Heart right ventricle (tissue), 16 donors: ENCODE measurements at places on chromosomes 2 and 18.

DNA sequence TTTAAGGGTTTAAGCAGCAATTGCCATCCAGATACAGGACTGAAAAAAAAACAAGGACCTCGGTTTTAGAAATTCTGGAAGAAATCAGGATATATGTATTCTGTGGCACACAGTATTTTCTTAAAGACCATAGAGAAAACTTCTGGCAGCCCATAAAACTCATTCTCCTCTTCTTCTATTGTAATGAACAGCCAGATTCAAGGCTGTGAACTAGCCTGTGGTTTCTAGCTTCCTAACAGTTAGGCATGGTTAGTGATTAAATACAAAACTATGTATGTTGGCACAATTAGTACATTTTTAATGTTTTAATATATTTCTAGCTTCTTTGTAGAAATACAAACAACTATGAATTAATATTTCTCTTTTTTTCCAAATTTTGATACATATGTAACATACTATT is 555.7 kb downstream of the DSC3 start:
- DNase-seq = no peak
- H3K27ac ChIP-seq = no peak overlapping the region
- no peak overlapping the region for H3K4me3 ChIP-seq

DNA sequence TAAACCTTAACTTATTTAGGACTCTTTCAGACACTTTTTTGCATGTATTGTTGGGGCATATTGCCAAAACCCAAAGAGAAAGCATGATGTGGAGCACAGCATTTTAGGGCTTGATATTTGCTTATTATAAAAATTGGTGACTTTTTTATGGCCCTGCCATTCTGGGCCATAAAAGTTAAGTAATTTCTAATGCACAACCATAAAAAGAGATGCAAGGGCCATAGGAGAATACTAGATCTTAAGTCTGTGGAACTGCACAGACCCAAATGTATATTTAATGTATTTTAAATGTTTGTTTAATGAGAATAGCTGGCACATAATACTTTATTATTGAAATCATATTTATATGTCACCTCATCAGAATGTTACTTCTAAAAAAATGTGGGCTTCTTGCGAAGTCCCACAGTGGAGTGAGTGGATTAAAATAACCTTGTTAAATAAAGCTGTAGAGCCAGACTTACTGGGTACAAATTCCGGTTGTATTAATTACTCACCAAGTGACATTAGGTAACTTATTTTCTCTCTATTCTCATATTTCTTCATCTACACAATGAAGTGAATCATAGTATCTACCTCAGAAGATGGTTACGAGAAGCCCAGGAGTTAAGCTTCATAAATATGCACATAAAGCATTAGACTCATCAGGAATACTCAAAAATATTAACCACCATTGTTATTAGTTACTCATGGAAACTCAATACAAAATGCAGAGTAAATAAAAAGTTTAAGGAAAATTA is 52.2 kb downstream of the HNMT start:
- H3K4me1 ChIP-seq = no peaks in the 10 kb centered on the region
- H3K27me3 ChIP-seq = no peaks in the 10 kb centered on the region
- H3K27ac ChIP-seq = no peak overlapping the region
- no peak for DNase-seq
- H3K36me3 ChIP-seq = peaks cover 30% of the 10 kb centered on the region
- no peak overlapping the region for H3K4me3 ChIP-seq

GRCh38 chr2:219772103-219772635 is 144.7 kb downstream of the SLC4A3 start:
- H3K36me3 ChIP-seq = no peaks in the 10 kb centered on the region
- no peak overlapping the region for H3K27ac ChIP-seq
- peaks cover 18% of the 10 kb centered on the region for H3K4me1 ChIP-seq
- no peak for DNase-seq

DNA sequence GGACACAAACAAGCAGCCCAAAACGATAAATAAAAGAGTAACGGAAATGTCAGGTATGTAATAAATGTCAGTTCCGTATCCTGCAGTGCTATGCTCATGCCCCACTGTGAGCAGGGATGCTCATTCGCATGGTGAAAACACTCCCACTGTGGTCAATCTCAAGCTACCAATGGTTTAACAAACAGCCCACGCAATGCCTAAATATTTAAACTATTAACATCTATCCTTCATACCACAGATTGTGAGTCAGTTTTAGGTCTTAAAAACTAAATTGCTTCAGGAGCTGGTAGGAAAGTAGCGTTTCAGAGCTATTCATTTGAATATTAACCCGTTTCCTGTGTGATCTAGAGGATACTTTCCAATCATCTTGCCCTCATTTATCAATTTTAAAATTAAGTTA is 207.4 kb downstream of the TCF4 start:
- H3K4me1 ChIP-seq = no peaks in the 10 kb centered on the region
- DNase-seq = no peak
- H3K27ac ChIP-seq = no peak overlapping the region
- H3K27me3 ChIP-seq = no peaks in the 10 kb centered on the region
- no peak overlapping the region for H3K4me3 ChIP-seq
